Stomach (tissue), 19 donors: ENCODE measurements at places on chromosomes 7 and 10.

DNA sequence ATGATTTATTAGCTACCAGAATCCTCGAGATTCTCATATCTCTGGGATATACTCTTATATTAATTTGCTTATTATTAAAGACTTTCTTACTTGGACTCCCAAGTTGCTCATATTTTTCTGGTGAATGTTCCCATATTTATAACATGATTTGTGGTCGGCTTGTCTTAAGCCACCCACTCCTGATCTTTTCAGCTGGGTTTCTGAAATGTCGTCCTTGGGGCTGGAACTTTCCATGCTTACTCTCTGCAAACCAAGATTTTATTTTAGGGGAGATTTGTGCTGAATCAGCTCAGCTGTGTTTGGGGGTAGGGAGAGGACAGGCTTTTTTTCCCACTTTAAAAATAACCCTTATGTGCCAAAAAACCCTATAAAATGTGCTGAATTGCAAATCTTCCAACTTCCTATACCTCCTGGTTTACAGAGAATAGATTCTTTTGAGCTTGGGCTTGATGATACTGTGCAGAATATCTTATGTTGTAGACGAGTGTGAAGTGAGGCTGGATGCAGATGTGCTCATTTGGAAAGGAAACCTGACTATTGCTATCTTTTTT, 162.1 kb downstream of the SND1 start:
- H3K4me1 ChIP-seq, result peaks cover 10% of the 10 kb centered on the region
- DNase-seq, result no peak
- H3K27ac ChIP-seq, result no peak overlapping the region
- H3K27me3 ChIP-seq, result no peaks in the 10 kb centered on the region

DNA sequence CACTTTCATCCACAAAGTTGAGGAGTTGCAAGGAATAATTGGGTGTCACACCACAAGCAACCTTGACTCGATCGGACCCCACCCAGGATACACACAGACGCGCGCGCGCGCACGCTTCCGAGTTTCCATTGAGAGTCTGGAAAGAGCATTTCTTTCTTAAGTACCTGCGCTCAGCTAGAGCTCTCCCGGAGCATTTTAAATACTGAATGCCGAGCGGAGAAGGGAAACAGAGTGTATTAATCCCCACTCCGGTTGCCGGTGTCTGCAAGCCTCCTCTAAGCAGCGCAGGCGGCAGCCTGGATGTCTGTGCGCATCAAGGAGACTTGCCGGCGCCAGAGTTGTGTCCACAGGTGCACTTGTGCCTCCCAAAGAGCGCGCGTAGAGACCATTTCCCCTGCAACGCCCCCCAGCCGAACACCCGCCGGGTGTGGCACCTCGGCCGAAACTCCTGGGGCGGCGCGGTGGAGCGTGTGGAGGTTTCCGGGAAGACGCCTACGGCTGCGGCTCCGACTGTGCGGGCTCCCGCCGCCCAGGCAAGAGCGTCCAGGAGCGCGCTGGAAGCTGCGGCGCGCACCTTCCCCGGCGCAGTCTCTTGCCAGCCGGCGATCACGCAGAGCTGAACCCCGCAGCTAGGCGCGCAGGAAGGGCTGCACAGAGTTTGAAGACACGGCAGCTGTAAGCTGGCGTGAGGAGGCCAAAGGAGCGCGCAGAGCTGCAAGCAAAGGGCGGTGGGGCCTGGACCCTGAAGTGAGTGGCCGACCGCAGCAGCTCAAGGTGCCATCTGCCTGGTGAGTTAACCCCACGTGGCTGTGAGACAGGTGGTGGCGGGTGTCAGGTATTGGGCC, 1.1 kb upstream of the FEZF1 start:
- no peak overlapping the region for H3K27ac ChIP-seq
- H3K4me1 ChIP-seq, result peaks cover 39% of the 10 kb centered on the region
- peaks cover 100% of the 10 kb centered on the region for H3K27me3 ChIP-seq
- DNase-seq, result no peak
- peak overlapping the region; percentile 17 for H3K4me3 ChIP-seq

DNA sequence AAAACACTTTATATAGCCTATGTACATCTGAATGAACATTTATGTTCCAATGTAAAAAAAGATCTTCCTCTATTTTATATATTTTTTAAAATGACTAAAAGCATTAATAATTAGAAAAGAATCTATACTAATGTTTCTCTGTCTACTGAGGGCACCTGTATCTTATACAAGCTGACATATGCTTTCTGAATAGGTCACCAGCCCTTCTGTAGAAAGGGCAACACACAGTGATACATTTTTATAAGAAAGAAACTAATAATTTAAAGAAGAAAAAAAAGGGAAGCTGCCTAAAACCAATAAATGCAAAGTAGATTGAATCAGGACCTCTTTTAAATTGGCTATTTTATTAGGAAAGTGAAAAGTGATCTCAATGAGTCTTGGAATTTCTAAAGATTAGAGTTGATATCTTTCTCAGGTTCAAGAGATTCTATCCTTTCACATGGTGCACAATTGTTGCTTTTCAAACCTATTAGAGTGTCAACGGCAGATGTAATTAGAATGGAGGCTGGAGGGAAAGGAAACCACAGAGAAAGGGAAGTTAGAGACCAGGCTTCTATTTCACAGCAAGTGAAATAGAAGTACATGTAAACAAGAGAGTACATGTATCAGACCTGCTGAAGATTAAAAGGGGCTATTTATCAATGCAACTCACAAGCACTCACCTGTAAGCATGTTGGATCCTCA, 6.3 kb downstream of the MTPN start:
- H3K27me3 ChIP-seq, result no peaks in the 10 kb centered on the region
- peaks cover 62% of the 10 kb centered on the region for H3K4me1 ChIP-seq
- no peak overlapping the region for H3K4me3 ChIP-seq
- peak; percentile 5 for DNase-seq

DNA sequence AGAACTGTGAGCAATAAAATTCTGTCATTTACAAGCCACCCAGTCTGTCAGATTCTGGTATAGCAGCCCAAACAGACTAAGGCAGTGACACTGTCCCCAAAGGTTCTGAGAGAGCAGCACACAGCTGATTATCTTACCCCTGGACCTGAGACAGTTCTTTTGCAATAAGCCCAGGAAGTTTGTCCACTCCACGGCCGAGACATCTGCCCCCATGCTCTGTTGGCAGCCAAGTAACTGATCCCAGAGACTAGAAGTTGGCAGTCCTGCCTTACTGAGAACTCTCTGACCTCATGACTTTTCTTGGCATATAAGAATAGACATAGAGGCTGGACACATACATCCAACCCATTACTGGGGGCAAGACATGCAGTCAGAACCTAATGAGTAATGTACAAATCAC, 243.0 kb upstream of the GRB10 start:
- H3K27ac ChIP-seq, result no peak overlapping the region
- H3K27me3 ChIP-seq, result no peaks in the 10 kb centered on the region
- no peak overlapping the region for H3K4me3 ChIP-seq
- DNase-seq, result no peak
- H3K36me3 ChIP-seq, result peaks cover 5% of the 10 kb centered on the region

- H3K4me3 ChIP-seq, result no peak overlapping the region
- H3K4me1 ChIP-seq, result no peaks in the 10 kb centered on the region
- no peak overlapping the region for H3K27ac ChIP-seq
- H3K27me3 ChIP-seq, result no peaks in the 10 kb centered on the region
- no peaks in the 10 kb centered on the region for H3K36me3 ChIP-seq
Measured at GRCh38 chr7:38669965-38670520, 38.9 kb upstream of the AMPH start.
